ENCODE measurements at places on chromosomes 1 and 21.

DNA sequence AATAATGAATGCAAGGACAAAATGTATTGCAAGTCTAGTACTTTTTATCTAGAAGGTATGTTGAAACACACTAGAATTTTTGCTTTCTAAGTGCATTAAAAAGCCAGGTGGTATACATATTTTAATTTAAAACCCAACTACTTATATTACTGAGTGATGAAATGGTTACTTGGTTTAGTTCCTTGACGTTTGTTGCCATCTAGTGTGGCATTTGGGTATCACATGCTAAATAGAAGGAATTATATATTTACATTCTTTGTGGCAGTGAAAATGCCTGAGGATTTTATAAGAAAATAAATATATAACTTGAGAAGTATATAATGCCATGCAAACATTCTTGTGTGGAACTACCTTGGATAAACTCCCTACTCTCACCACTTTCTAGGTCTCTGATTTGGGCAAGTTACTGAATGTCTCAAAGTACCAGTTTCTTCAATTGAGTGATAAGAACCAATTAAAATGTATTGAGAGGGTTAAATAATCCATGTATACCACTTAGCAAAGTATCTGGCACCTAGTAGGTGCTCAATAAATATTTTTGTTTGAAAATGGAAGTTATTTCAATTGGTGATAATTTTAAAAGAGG, 69.6 kb downstream of the SDCCAG8 start:
- no peak for DNase-seq

- DNase-seq: no peak
Measured at GRCh38 chr1:211490821-211491415, 1.0 kb downstream of the RD3 start.

GRCh38 chr1:64686828-64687724, 57.8 kb upstream of the RAVER2 start:
- DNase-seq: peak; percentile 23

- peak; percentile 51 for DNase-seq
Measured at GRCh38 chr1:183622884-183623785, 12.4 kb downstream of the ARPC5 start.

DNA sequence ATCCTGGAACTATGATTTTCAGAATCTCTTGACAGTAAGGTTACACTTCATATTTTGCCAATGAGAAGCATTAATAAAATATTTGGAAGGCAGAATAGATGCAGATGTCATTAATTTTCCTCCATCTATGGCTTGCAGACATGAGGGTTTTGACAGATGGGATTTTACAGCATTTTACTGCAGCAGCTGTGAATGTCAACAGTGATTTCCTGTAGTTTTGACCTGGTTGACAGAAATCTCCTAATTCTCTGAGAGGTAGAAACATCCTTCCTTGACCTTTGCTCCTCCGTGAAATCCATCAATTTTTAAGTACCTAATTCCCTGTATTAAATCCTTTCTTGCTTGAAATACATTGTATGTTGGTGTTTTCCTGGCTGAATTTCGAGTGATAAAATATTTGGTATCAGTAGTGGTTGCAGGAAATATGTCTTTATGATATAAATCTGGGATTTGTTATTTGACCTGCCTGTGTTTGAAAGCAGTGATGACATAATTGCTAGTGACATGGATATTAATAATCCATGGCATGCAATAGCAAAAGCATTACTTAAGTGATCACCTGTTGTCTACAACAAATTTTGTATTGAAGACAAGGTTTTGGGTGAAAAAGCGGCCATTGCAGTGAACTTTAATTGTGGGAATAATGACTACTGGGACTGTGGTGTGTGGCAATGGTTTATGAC, 73.9 kb downstream of the HLX start:
- DNase-seq: no peak

DNA sequence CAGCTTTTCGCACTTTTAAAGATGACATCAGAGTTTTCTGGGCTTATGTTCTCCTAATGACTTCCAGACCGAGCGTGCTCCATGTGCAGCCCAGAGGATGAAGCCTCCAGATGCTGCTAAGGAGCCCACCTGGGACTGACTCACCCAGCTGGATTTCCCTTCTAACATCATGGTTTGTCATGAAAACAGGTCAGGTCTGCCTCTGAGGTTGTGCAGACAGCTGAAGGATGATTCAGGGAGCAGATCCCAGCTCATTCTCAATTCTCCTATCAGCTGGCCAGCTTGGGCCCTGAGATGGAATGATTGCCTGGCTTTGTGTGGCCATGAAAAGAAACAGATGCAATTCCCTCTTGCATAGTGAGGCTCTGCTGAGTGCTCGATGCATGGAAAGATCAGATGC, 123.9 kb upstream of the DUSP10 start:
- no peak for DNase-seq

DNA sequence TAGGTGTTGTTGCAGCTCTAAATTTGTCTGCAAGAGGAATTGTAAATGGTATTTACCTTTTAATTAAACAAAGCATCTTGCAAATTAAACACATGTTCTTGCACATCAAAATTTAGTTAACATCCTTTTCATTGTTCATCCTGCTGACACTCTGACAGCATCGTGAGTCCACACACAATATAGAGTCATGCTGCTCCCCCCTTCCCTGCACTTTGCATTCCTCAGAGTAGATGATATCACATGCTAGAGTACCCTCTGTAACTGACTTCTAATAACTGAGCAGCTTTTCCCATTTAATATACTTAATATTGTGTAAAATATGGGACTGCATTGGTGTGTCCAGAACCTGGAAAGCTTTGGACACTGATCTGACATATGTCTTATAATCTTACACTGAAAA, 138.8 kb upstream of the DPYD start:
- no peak for DNase-seq

- DNase-seq: peak; percentile 88
Measured at GRCh38 chr1:156656806-156657740, 15.2 kb downstream of the BCAN start.

DNA sequence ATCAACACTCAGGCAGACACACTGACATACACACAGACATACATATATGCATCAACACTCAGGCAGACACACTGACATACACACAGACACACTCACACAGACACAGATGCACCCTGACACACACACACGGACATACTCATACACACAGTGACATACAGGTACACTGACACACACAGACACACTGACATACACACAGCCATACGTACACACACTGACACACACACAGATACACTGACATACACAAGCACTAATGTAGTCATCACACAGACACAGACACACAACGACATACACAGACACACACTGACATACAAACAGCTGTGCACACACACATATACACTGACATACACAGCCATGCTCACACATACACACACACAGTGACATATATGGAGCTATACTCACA, 131.0 kb upstream of the CSF3R start:
- no peak for DNase-seq

GRCh38 chr1:41914516-41914915, 4.2 kb downstream of the HIVEP3 start:
- no peak for DNase-seq

DNA sequence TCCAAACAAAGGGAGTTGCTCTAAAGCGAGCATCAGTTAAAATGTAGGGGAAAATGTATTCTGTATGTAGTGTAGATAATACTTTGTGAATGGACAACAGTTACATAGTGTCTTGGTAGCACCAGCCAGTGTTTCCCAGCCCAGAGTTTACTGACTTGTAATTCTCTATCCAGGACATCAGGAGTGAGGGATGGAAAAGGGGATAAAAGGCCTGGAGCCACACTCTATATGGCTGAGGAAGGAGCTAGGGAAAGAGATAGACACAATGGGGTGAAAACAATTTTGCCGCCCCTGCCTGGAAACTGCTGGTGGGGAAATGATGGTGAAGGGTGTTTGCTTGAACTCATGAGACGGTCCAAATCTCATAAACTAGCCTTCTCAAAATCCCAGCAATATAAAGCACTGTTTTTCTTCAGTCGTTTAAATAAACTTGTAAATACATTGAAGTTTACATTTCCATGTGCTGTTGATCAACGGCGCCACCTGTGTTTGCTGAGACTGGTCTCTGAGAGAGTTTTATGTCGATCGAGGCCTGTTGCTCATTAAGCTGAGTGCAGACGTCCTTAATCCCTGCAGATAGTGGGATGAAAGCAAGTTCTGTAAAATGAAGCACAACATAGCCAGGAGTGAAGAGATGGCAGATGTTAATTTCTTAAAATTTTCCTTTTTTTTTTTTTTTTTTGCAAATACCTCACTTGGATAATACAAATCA, 27.9 kb upstream of the AGO1 start:
- no peak for DNase-seq

Measured in activated T-cell treated with anti-CD3 and anti-CD28 coated beads, Interleukin-2, amount 50 U/mL, for 48 hours (primary cell).